ENCODE measurements at places on chromosomes 2 and 18.

DNA sequence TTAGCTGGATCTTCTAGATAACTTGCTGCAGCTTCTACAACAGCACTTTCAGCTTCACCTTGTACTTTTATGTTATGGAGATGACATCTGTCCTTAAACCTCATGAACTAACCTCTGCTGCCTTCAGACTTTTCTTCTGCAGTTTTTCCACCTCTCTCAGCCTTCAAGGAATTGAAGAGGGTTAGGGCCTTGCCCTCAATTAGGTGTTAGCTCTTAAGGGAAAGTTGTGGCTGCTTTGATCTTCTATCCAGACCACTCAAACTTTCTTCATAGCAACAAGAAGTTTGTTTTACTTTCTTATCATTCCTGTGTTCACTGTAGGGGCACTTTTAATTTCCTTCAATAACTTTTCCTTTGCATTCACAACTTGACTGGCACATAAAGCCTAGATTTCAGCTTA is 52.3 kb downstream of the ARHGAP15 start:
- DNase-seq, result no peak

- DNase-seq, result no peak
Measured at GRCh38 chr18:62928326-62928725, 213.0 kb downstream of the PHLPP1 start.

DNA sequence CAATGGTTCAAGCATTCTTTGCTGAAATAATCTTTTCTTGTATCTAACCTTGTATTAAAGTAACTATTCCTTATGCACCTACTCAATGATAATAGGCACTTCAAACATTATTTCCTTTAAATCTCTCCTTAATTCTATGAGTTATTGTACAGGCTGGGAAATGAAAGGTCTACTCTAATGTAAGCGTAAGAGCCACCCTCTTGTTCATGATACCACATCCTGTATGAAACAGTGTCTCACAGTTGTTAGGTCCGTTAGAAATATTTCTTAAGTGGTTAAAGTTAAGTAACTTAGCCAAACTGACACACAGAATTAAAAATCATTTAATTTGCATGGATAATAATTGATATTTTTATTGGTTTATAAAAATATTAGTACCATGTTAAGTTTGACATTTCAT is 162.5 kb upstream of the RPRM start:
- no peak for DNase-seq

GRCh38 chr2:225004597-225004996 is 37.7 kb downstream of the DOCK10 start:
- DNase-seq, result no peak

DNA sequence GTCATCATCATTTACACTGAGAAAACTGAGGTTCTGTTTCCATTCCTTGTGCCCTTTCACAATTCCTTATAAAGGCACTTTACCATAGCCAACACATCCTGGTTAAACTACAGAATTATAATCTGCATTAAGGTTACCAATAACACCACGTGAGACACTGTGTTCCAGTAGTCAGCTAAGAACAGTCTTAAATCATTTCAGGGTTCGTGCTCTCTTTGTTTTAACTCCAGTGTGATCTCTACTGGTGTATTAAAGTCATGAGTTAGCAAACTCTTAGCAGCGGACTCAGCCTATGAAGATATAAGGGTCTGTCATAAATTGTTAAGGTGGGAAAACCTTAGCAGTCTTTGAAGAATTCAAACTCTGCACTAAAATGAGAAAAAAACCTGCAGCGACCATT is 53.0 kb downstream of the TCF4 start:
- no peak for DNase-seq

DNA sequence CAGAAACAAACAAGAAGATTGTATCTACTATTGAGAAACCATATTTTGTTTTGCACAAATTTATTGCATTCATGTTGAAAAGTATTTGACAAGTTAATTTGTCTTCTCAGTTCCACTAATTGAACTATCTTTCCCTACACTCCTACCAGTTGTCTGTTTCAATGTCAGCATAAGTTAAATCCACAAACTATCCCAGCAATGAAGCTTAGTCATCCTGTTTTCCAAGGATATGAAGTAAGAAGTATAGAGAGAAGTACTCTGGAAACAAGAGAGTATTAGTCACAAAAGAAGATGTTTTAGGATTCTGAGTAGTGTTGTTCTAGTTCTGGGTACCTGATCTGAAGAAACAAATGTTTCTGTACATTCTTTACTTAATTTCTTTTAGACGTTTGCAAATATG is 261.6 kb upstream of the ZNF804A start:
- DNase-seq, result no peak

DNA sequence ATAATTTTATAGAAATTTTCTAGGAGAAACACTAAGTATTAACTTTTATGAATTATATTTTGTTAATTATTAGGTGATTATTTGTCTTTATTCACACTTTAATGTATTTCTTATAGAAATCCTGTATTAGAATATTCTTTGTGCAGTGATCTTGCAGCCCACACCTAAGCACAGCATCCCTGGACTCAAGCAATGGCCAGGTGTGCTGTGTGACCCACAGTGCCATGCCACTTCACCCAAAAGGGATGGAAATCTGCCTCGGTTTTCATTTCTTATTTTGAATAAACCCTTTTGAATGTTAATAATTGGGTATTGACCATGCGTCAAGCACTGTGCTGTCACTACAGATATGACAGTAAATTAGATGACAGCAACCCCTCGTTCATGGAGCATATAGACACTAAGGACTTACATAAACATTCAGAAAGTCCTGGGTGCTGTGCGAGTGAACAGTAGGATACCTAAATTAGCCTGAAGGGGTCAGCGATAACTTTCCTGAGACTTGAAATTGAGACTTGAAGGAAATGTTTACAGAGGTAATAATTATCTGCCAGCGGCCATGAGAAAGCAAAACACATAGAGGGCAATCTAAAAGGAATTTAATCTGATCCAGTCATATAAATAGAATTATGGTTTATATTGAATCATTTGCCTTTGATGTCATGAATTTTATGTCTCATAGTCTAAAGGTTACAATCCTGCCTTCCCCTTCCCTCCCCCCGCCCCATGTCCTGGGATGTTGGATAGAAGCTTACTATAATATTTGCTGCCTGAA is 52.7 kb upstream of the CALCRL start:
- DNase-seq, result no peak

DNA sequence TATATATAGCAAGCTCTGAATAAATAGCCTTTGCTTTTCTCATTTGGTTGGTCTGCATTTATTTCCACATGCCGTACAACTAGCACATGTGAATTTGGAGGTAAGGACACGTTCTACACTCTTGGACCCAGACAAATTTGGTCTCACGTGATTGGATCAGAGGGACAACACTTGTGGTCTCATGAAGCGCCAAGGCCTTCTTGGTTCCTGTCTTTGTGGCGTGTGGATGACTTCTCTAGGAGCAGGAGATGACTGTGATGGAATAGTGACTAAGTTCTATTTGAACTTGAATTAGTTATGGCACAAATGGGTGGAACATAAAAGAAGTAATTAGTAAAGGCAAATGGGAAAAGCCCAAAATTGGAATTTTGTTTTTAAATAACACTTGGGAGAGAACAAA is 206.9 kb downstream of the BCL2 start:
- no peak for DNase-seq

GRCh38 chr2:105373344-105373781 is 25.5 kb downstream of the FHL2 start:
- DNase-seq, result no peak

- no peak for DNase-seq
Measured at GRCh38 chr18:70329071-70329470, 40.2 kb downstream of the SOCS6 start.

DNA sequence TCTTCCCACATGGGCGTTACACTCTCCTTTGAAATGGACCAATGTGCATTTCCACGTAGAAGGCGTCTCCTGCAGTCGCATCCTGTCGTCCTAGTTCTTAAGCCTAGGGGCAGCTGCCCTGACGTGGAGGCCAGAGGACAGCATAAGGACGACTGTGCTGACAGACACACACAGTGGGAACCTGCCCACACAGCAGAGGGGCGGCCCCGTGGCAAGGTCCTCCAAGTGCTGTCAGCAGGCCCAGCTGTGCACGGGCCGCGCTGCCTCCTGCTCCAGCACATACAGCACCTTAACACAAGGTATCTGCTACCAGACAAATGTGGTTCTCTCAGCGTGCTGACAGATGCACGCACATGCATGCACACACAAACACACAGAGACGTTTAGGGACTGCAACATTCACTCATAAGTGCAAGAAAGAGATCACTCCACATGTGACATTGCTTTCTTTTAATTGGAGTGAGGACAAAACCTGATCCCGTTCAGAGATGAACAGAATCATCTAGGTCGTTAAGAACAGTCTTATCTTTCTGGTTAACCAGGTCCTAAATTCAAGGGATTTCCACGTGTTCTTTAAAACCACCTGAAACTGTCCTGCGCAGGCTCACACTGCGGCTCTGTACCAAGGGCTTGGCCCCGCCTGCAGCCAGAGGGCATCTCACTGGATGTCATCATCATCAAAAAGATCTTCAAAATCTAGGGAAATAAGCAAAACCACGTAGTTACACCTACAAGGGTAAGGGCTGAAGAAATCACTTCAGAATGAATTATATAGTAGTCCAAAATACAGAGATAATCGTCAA is 5.5 kb downstream of the COPS9 start:
- no peak for DNase-seq

GRCh38 chr2:105073591-105073990 is 35.7 kb downstream of the MRPS9 start:
- DNase-seq, result no peak

GRCh38 chr2:98367721-98368120 is 21.5 kb downstream of the CNGA3 start:
- DNase-seq, result no peak

DNA sequence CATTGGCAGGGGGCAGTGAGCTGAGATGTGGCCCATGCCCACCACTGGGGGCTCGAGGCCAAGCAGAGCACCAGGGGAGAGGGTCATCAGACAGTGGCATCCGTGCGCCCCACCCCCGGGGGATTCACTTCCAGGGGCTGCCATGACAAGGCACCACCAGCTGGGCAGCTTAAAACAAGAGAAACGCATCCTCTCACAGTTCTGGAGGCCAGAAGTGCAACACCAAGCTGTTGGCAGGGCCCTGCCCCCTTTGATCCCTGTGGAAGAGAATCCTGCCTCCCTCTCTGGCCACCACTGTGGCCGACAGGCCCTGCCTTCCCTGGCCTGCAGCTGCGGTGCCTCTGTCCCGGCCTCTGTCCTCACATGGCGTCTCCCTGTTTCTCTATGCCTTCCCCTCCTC is 187.7 kb upstream of the ID2 start:
- no peak for DNase-seq

DNA sequence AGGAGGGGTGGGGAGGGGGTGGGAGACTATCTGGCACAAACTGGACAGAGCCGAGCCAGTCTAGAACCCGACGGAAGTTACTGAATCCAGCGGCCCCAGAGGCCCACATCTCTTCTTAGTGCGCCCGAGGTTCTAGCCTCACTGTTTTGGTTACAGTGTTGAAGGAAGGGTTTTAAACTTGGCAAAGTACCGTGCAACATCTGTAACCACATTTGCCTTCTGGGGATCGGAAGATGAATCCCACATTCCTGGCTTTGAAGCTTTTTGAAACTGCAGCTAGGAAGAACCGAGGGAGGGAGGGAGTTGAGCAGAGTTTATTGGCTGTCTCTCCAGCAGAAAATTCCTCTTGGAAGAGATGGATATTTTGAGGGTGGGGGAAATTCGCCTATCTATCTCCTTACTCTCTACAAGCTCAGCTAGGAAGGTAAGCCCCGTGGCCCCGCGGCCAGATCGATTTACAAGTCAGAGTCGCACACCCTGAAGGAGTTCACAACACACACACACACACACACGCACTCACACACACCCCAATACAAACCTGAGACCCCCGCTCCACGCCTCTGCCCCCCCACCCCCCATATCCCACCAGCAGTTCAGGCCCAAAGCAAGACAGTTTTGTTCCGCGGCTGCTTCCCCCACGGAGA is 1.0 kb downstream of the ACVR1 start:
- DNase-seq, result no peak

DNA sequence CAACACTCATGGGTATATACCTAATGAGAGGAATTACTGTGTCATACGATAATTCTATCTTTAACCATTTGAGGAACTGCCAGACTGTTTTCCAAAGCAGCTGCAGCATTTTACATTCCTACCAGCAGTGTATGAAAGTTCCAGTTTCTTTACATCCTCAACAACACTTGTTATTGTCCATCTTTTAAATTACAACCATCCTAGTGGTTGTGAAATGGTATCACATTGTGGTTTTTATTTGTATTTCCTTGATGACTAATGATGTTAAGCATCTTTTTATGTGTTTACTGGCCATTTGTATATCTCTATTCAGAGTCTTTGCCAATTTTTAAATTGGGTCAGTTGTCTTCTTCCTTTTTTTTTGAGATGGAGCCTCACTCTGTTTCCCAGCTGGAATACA is 4.0 kb upstream of the CKAP2L start:
- no peak for DNase-seq

GRCh38 chr2:63506320-63506719 is 82.0 kb downstream of the WDPCP start:
- DNase-seq, result no peak

GRCh38 chr2:46122318-46122976 is 174.8 kb upstream of the EPAS1 start:
- DNase-seq, result no peak

DNA sequence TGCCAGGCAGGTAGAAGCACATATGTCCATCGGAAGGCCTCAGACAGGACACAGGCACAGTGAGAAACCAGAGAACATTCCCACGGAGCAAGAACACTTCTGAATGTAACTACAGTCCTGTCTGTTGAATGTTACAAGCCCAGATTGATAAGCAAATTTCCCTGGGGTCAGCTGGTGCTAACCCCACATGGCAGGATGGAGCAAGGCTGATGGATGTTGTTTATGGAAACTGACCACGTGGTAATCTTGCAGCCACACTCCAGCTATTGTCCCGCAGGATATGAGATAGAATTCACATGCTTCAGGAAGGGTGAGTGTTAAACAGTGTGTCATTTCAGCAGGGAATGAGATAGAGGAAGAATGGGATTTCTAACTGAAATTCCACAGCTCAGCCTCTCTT is 138.8 kb upstream of the COPS8 start:
- no peak for DNase-seq

DNA sequence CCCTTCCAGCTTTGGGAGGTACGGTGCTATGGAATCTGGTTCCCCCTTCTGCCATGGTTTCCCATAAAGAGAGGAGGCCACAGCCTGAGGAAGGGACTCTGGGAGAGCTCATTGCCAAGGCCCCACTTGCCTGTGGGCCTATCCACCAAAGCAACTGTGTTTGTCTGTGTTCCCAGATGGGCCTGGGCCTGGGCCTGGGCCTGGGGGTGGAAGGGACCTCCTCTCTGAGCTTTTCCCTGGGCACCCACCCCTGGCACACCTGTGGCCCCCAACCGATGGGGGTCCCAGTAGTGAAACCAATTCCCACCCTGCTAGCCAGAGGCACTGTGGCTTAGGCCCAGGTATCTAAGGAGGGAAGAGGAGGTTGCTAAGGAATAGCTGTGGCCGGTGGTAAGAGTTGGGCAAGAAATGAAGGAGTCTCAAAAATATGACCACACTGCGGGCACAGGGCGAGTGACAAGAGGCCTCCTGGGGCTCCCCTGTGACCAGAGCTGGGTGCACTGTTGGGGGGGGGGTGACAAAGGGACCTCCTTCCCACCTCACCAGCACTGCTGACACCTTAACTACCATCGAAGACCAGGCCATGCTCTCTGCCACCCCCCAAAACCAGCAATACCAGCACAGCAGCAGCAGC is 4.9 kb upstream of the DUSP2 start:
- DNase-seq, result no peak
